Lung (tissue), 17 donors: ENCODE measurements at places on chromosomes 5 and 9.

DNA sequence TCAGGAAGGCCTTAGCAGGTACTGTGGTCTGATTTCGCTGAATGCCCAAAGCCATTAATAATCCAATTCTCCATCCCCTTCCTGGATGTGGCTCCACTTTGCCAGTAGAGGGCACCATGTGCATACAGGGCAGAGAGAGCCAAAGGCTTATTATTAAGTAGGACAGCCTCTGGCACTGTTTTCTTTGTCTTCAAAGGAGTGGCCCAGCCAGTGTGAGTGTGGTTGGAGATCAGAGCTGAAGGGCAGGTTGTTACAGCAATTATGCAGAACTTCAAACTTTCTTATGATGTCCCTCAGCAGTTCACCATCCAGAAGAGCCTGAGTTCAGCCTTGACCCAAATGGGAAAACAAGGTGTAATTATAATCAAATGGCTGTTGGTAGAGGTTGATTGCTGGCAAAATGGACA lies 38.6 kb upstream of the CEMIP2 start:
- DNase-seq, result peak; percentile 51

DNA sequence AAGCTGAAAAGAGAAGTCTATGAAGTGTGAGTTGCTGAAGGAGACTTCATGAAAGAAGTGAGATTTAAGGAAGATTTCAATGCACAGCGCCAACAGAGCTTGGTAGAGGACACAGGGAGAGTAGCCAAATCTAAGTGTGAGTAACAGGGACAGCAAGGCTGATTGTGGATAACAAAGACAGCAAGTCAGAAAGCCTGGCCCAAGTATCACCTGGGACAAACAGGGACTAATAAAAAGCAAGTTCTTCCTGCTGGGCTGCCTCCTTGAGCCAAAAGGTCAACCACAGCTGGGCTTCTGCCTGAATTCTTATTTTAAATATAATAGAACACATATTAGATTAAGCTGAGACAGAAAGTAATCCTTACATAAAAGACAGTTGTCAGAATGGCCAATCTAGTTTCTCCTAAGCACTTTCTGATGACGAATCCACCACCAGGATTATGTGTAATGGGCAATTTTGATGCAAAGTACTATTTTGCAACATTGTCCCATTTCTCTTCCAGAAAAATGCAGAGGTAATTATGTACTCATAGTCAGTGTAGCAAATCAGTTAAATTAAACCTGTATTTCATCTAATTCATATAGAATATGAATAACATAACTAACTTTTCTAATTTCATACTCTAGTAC lies 73.8 kb downstream of the MAPKAP1 start:
- DNase-seq, result no peak

DNA sequence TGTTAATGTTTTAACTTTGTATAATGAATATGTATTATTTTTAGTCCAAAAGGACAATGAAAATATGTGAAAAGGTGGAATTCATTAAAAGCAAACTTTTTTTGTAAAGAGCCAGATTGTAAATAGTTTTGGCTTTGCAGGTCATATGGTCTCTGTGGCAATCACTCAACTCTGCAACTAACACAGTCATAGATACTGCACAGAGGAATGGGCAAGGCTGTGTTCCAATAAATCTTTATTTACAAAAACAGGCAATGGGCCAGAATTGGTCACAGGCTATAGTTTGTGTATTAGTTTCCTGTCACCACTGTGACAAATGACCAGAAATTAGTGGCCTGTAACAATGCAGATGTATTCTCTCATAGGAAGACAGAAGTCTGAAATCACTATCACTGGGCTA lies 125.4 kb upstream of the PTCH1 start:
- DNase-seq, result no peak

DNA sequence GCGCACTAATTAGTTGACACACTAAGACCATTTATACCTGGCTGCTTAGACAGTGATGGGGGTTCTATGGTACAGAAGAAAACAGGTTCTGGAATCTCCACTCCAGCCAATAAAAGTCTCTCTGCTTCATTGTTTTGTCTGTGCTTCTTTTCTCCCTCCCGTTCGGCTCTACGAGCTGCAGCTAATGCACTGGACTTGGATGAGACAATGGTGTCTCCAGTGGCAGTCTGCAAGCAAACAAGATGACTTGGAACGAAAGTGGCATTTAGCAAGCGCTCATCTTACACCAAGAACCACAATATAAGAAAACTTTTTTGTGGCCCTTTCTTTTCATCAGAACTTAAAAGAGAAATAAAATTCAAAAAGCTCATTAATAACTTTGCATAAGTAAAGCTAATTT lies 30.2 kb downstream of the GFM2 start:
- DNase-seq, result no peak

- no peak for DNase-seq
Observed at GRCh38 chr5:110957934-110958333, 113.6 kb upstream of the TSLP start.

GRCh38 chr9:130451509-130452388 lies 7.0 kb downstream of the ASS1 start:
- peak; percentile 97 for DNase-seq

DNA sequence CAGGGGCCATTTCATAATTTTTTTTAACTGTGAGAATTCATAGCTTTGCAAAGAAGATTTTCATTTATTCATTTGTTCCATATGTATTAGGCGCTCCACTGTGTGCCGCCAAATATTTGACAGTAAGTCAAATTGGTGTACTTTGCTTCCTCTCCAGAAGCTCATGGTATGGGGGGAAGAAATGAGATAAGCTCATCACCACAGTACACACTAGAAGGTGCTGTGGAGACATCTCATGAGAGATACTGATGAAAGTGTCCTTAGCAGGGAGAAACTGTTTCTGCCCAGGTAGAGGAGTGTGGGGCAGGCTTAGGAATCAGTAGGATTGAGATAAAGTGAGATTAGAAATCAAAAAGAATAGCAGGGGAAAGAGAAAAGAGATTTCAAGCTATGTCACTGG lies 136.2 kb downstream of the CDH6 start:
- no peak for DNase-seq

GRCh38 chr5:127060470-127060985 lies 12.8 kb downstream of the C5orf63 start:
- DNase-seq, result no peak

- DNase-seq, result no peak
Observed at GRCh38 chr5:145495196-145495595, 339.9 kb downstream of the PRELID2 start.

DNA sequence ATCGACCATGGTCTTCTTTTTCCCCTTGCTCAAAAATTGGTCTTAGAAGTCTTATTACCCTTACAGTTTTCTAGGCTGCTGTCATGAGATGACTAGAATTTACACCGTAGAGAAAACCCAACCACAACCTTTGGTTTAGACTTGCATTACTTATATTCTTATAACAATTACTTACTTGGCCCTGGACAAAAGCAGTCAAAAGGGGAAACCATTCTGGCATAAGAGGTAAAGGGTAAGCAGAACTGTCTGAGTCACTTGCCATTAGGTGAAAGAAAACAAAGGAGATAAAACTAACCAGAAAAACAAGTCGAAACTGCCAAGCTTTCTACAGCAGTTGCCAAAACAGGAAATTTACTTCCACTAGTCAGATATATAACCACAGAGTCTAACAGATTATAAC lies 17.9 kb downstream of the TMEM245 start:
- no peak for DNase-seq

- no peak for DNase-seq
Observed at GRCh38 chr5:36374266-36374862, 72.7 kb upstream of the RANBP3L start.

DNA sequence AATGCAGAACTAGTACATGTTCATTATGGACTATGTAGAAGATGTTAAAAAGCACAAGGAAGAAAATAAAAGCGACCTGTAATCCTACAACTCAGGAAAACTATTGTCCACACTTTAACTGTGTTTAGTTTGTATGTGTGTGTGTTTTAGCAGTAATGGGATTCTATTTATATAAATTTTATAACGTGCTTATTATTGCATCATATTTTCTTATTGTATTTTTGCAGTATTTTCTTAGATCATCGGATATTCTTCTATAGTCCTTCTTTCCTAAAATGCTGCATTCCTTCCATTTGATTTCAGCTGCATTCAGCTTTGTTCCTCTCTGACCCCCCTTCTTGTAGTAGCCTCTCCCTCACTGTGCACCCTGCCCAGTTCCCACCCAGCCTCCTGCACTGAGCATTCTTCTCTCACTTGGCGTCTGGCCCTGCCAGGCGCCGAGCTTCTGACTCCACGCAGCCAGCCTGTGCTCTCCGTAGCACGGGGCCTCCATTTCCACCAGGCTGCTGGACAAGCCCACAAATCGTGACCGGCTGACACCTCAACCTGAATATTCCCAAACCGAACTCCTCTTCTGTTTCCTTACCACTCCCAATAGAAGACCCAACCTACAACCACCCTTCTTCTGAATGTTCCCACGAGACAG lies 39.9 kb downstream of the MVB12B start:
- DNase-seq, result no peak

- DNase-seq, result peak; percentile 96
Observed at GRCh38 chr9:93453047-93453914, at the start of gene FAM120AOS. FAM120AOS (minus strand) TSS chr9:93453581; CDS start chr9:93452709, 872 bp downstream.

DNA sequence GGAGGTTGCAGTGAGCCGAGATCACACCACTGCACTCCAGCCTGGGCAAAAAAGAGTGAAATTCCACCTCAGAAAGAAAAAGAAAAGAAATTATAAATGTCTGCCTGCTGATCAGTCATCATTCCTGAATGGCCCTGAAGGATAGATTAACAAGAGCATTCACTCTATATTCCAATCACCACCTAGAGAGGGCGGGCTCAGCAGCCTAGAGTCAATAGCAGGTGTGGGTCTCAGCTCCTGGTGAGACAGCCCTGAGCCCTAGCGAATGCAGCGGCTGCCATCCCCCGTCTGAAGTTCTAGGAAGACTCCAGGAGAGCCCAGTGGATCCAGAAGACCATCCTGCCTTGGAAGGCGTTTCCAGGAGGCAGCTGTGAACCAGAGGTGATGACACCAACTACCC lies 12.0 kb downstream of the FBP1 start:
- DNase-seq, result no peak

GRCh38 chr5:3342271-3343100 lies 253.1 kb upstream of the IRX1 start:
- no peak for DNase-seq

- DNase-seq, result no peak
Observed at GRCh38 chr9:98997604-98998003, 53.9 kb downstream of the COL15A1 start.

DNA sequence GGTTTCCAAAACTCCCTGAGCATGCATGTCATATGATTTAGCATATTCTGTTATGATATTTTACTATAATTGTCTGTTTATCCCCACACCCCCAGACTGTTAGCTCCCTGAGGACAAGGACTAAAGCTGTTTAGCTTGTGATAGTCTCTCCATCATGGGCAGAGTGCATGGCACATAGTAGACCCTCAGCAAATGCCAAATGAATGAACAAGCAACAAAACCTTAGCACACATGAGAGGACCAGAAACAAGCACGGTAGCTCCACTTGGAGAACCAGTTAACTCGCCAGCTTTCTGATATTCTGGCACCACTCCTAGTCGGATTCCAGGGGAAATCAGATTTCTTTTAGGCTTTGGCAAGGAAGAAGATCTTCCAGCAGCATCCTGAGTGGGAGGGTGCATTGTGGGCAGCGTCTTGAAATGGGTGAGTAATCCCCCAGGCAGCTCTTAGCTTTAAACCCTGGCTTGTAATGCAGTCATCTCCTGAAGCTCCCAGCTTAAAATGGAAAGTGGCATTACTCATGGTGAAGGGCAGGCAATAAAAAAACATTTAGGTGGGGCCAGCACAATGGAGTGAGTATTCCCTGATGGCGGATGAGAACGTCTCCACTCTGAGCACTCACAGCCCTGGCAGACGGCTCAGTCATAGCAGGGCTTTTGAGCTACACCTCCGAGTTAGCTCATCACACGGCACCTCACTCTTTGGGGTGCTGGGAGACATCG lies 41.1 kb downstream of the FGF1 start:
- peak; percentile 32 for DNase-seq

GRCh38 chr9:17019398-17019797 lies 115.4 kb upstream of the CNTLN start:
- DNase-seq, result no peak

DNA sequence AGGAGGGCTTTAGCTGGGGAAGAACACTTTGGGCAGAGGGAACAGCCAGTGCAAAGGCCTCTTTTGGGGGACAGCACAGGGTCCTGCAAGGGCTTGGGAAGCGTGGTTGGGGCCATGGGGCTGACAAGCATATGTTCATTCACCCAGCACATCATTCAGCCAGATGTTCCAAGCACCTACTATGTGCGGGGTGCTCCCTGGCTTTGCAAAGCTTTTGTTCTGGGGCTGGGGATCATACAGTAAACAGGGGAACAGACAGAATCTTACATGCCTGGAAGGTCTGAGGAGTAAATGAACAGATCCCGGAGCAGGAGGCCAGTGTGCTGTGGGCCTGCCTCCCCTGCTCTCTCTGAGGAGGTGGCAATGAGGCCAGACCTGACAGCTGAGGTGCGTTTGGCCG lies 16.7 kb downstream of the PSD2 start:
- DNase-seq, result no peak

DNA sequence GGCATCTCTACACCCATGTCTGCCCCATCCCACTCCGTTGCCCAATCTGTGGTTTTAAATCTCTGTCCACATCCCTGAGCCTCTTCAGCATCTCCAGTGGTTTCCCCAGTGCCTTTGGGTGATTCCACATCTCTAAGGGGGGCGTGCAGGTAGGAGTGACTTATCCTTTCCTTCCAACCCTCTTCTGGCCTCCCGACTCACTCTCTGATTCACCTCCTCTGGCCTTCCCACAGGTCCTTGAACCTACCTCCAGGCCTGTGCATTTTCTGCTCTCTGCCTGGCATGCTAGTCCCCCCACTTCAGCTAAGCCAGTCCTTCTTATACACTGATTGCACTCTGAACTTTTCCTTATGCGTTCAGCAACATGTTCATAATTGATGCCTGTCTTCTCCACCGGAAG lies 99.0 kb downstream of the RALGPS1 start:
- DNase-seq, result no peak

GRCh38 chr5:78776637-78777036 lies 128.1 kb upstream of the LHFPL2 start:
- DNase-seq, result no peak

- no peak for DNase-seq
Observed at GRCh38 chr5:10352430-10353240, 860 bp upstream of the MARCHF6 start.

GRCh38 chr5:16510098-16510497 lies 44.5 kb upstream of the ZNF622 start:
- DNase-seq, result no peak

GRCh38 chr5:33523208-33523771 lies 82.5 kb downstream of the TARS1 start:
- no peak for DNase-seq

DNA sequence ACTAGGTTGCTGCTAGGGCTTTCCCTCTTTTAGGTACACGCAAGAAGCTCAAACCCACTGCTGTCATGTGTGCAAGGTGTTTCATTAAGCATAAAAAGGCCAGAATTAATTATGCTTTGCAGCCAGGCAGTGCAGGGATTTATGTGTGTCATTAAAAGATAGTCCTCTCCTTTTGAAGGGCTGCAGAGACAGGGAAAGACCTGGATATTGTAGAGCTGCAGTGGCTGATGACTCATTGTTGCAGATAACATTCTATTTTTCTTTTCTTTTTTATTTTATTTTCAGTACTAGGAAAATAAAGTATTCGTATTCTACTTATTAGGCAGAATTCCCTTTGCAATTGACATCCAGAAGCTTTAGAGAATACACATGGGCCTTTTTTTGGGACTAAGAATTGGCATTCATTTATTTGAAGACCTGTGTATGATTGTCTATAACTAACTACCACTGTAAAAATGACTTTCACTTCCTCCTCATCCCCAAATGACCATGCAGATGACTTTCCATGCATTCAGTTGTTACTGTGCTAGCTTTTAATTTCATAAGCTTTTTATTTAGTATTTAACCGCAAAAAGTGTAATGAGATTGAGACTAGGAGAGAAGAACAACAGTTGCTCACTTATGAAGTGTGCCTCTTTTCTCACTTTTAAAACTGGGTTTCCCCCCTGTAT lies 113.0 kb downstream of the PAM start:
- DNase-seq, result no peak
